ENCODE measurements at places on chromosomes 12 and 14.

GRCh38 chr14:59460378-59460777 lies 4.8 kb downstream of the GPR135 start:
- DNase-seq = no peak

DNA sequence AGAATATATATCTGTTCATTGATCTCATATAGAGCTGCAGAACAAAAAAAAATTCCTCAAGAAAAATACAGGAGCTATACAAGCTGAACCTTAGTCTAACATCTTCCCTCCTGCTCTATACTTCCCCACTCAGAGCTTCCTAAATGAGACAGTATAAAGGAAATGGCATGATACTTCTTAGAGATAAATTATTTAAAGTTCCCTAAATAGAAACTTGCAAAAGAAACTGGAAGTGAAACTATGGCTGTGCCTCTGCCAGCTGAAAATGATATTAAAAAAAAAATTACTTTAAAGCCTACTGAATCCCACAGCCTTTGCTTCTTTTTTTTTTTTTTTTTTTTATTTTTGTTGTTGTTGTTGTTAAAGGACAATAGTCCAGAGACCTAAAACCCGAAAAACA lies 11.6 kb upstream of the NEK9 start:
- DNase-seq = no peak

GRCh38 chr12:76878099-76878898 lies 520 bp downstream of the CSRP2 start:
- peak; percentile 24 for DNase-seq

DNA sequence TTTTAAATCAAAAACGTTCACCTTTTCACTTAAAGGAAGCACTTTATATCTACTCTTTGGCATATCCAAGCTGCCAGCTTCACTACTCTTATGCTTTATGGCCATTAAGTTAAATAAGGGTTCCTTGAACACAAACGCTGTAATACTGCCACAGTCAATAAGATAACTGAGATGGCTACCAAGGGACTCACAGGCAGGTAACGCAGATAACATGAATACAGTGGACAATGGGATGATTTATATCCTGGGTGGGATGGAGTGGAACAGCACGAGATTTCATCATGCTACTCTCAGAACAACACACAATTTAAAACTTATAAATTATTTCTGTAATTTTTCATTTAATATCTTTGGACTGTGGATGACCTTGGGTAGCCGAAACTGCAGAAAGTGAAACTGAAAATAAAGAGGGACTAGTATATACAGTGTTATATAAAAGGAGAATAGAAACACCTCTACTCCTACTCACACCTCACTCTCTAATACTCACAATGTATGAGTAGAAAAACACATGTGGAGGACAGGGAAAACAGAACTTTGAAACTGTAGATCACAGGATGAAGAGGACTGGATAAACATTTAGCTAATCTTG lies 367.3 kb downstream of the C12orf50 start:
- no peak for DNase-seq

- no peak for DNase-seq
Observed at GRCh38 chr12:80422550-80422949, 21.5 kb upstream of the PTPRQ start.

DNA sequence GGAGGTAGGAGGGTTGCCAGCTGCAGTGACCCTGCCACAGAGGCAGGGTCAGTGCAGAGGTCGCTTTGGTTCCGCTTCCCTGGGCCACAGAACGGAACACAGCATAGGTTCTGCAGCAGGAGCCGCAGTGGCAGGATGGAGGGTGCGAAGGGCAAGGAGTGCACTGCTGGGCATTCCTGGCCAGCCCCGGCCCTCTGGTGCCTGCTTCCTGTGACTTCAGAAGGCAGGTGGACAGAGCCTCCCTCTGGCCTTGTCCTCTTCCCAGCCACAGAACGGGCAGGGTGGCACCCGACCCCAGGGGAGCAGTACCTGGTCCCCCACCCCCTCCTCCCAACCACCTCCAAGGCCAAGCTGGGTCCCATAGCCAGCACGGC lies 37.7 kb downstream of the SLC8B1 start:
- DNase-seq = no peak

DNA sequence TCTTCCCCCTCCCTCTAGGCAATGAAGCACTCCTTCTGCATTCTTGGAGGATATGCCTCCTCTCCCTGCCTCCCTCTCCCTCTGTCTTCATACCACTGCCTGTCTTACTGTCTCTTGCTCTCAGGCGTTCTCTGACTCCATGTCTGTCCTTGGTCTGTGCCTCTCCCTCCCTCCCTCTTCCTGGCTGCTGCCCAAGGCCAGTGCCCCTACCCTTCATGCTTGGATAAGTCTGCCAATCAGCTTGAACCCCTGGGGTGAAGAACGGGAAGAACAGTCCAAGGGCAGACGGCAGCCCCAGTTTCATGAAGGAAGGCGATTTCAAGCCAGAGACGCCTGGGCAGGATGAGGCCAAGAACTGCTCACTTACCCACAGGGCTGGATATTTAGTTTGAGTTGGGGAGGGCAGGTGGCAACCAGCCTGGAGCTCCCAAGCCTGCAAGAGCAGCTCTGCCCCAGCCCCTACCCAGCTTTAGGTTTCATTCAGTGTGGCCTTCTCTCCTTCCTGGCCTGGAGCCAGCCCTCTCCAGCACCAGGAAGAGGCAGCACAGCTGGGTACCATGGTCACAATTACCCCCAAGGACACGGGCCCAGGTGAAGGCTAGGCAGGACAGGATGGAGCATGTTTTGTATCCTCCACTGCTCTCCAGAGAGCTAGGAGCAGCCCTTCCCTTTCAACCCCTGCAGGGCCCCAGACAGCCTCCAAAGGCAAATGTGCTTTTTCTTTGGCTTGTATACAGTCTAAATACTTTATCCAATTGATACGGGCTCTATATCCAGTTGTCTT lies 35.8 kb upstream of the LTBP2 start:
- no peak for DNase-seq

DNA sequence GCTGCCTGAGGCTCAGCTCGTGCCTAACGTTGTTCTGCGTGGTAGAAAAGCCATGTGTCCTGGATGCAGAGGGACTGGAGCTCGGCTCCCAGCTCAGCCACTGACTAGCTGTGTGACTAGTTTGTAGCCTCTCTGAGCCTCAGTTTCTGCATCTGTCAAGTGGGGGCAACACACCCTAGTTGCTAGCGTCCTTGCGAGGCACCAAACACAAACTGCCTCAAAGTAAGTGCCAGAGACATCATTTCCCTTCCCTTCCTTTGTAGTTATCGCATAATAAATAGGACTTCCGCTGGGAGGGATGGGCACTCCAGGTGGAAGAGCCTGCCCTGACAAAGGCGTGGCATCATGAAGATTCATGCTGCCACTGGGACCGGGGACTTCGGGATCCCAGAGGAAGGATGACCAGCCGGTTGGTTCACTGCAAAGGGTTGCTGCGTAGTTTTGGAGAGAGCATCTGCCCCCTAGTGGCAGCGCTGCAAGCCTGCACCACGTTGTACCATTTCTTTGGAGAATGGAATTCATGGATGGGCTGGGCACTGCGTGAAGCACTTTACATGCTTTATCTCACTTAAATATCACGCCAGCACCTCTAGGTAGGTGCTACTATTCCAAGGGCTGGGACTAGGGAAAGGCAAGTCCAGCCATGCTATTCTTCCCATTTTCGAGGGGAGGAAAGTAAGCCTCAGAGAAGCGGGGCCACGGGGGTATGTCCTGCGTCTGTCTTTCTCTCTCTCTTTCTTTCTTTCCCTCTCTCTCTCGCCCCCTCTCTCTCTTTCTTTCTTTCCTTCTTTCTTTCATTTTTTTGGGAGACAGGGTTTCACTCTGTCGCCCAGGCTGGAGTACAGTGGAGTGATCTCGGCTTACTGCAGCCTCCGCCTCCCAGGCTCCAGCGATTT lies 4.6 kb downstream of the CCDC197 start:
- DNase-seq = peak; percentile 84

- no peak for DNase-seq
Observed at GRCh38 chr12:2769866-2770533, 24.8 kb upstream of the FKBP4 start.

DNA sequence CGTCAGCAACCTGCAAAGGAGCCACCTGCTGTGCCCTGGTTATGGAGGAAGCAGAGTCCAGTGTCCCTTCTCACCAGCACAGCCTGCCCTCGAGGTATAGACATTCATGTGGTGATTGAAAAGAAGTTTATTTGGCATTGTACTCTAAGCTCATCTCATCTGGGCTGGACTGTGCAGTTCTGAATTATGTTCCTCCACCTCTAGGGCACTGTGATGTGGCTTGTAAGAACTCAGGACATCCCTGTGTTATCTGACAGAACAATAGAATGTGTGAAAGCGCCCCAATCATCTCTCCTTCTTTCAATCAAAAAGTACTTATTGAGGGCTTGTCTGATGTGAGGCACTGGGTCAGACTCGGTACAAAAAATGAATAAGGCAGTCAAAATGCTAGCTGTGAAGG lies 140.1 kb downstream of the DHRS2 start:
- no peak for DNase-seq

DNA sequence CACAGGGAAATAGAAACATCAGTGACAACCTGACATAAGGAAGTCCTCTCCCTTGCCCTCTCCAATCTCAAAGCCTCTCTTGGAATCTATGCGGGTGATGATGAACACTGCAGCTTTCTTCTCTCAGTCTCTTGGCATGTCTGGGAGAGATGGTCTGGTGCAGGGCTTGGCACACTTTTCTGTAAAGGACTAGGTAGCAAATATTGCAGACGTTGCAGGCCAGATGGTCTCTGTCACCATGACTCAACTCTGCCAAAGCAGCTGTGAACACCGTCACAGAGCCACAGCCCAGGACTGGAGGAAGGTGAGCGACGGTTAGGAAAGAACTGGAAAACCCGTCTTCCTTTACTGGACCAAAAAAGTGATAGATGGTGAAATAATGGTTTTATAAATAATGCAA lies 591.0 kb upstream of the TMEM132C start:
- DNase-seq = no peak

DNA sequence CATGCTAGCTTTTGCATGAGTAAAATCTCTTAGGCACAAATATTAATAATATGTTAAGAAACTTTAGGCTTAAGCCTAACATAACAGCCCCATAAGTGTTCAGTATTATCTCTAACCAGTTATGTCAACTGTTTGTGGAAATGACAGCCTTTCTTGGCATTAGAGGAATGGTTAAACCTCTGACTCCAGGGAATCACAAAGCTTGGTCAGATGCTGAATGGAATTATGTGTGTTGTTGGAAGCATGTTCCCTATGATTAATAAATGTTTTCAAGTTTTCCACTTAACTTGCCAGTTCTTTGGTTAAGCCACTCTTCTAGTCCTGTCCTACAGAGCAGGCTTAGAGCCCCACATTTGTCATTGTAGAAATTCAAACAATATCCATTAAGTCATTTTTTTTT lies 17.0 kb downstream of the PSEN1 start:
- DNase-seq = no peak

- DNase-seq = no peak
Observed at GRCh38 chr12:520119-520518, 60.4 kb downstream of the B4GALNT3 start.

GRCh38 chr14:88281447-88281846 lies 41.6 kb downstream of the KCNK10 start:
- DNase-seq = no peak

DNA sequence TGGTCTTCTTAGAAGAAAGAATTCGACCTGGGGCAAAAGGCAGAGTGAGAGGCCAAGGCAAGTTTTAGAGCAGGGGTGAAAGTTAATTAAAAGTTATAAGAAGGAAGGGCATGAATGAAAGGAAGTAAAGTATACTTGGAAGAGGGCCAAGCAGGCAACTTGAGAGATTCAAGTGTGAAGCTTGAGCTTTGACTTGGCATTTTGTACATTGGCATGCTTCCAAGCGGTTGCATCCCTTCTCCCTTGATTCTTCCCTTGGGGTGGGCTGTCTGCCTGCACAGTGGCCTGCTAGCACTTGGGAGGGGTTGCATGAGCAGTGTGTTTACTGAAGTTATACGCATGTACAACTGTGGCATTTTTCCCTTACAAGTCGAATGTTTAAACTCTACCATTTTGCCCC lies 74.8 kb upstream of the MGAT4C start:
- DNase-seq = no peak

DNA sequence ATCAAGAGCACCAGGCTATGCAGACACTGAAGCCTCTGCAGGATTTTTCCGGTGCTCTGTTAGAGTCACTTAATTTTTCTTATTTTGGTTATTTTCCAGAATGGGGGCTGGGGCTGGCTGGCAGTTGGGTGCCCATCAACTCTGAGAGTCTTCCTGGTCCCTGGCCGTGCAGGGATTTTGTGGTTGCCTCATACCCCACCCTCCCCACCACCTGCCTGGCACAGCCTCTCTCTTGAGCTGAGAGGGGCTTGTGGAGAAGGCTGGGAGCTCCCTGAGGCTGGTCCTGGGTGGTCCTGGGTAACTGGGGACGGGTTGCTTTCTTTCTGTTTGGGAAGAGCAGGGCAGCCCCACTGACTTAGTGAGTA lies 23.3 kb downstream of the LRTM2 start:
- no peak for DNase-seq

GRCh38 chr12:68113644-68114043 lies 45.9 kb downstream of the IFNG start:
- no peak for DNase-seq

GRCh38 chr14:36771028-36771640 lies 109.5 kb downstream of the PAX9 start:
- no peak for DNase-seq

GRCh38 chr12:98483621-98484503 lies 31.5 kb upstream of the TMPO start:
- DNase-seq = no peak

- no peak for DNase-seq
Observed at GRCh38 chr14:98347686-98348085, 924.3 kb downstream of the BCL11B start.

GRCh38 chr12:101713059-101713682 lies 15.7 kb downstream of the CHPT1 start:
- DNase-seq = no peak

DNA sequence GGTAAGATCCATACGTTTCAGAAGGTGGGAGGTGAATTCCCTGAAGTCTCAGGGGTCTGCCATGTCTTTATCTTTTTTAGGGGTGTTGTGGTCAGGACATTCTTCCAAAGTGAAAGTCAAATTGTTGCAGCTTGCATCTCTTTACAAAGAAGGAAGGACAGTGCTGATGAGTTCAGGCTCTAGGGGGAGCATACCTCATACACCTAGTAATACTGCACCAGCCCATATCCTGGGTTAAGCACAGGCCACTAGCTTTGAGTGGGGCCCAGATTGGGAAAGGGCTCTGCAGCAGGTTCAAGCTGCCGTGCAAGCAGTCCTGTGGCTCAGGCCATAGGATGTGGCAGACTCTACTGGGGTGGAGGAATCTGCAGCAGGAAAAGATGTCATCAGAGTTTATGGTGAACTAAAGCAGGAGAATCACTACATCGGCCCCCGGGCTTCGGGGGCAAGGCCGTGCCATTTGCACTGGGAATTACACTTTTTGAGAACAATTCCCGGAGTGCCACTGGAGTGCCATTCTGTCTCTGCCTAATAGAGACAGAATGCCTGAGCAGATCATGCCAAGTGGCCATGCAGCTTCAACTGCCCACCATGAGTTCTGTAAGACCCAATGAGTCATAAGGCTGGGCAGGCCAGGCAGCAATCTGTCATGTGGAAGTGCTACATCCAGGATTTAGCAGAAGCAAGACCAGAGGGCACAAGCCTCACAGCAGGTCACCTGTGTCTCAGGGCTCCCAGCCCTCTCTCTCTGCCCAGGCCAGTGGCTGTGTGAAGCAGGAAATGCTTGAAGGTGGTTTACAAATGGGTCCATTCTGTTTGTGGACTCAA lies 32.3 kb downstream of the DIO3 start:
- no peak for DNase-seq

- DNase-seq = no peak
Observed at GRCh38 chr12:132351751-132352495, 22.5 kb upstream of the GALNT9 start.
